ENCODE measurements at places on chromosomes 3 and 15. TPM values are rescaled to one million over a fixed set of nuclear protein-coding genes. Genes with fewer than 3 reads are reported as not detected.

DNA sequence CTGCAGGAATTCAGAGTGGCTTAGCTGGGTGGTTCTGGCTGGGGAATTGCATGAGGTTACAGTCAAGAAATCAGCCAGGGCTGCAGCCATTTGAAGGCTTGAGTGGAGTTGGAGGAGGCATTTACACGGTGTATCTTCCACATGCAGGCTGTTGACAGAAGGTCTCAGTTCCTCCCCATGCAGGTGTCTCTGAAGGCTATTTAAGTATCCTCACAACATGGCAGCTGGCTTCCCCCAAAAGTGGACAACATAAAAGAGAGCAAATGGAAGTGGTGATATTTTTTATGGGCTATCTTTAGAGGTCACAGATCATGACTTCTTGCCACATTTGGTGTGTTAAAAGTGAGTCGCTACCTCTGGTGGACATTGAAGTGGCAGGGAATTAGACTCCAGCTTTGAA lies 60.1 kb upstream of the SPRED1 start:
- no peak overlapping the region for H3K4me3 ChIP-seq
- no peak for DNase-seq
- H3K27me3 ChIP-seq, result no peaks in the 10 kb centered on the region
- no peak overlapping the region for H3K27ac ChIP-seq
- no peaks in the 10 kb centered on the region for H3K36me3 ChIP-seq

- H3K4me1 ChIP-seq, result no peaks in the 10 kb centered on the region
- no peak for DNase-seq
- H3K27me3 ChIP-seq, result no peaks in the 10 kb centered on the region
Observed at GRCh38 chr3:105610473-105610872, 243.8 kb downstream of the ALCAM start.

GRCh38 chr3:71067977-71068654 lies 515.4 kb downstream of the FOXP1 start:
- DNase-seq, result no peak
- H3K4me1 ChIP-seq, result no peaks in the 10 kb centered on the region
- no peak overlapping the region for H3K27ac ChIP-seq
- no peak overlapping the region for H3K4me3 ChIP-seq
- H3K36me3 ChIP-seq, result no peaks in the 10 kb centered on the region
- no peaks in the 10 kb centered on the region for H3K27me3 ChIP-seq

DNA sequence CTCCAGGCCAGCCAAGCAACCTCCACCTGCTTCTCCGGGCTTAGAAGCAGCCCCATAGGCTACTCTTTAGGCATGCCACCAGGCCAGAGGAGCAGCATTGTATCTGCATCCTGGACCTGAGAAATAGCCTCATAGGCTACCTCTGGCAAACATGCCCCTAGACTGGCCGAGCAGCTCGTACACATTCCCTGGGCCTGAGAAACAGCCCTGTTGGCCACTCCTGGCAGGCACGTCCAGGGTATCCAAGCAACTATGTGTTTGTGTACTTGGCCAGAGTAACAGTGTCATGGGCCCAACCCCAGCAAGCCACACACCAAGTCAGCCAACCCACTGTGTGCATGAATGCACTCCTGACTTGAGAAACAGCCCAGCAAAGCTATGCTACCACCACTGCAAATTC lies 498.7 kb upstream of the CDIN1 start:
- no peaks in the 10 kb centered on the region for H3K36me3 ChIP-seq
- H3K4me1 ChIP-seq, result no peaks in the 10 kb centered on the region
- no peak for DNase-seq
- no peak overlapping the region for H3K4me3 ChIP-seq
- H3K27ac ChIP-seq, result no peak overlapping the region
- no peaks in the 10 kb centered on the region for H3K27me3 ChIP-seq

- H3K4me3 ChIP-seq, result no peak overlapping the region
- no peak for DNase-seq
- H3K4me1 ChIP-seq, result peaks cover 6% of the 10 kb centered on the region
- H3K36me3 ChIP-seq, result no peaks in the 10 kb centered on the region
Observed at GRCh38 chr3:185717121-185717520, 107.7 kb downstream of the IGF2BP2 start.

DNA sequence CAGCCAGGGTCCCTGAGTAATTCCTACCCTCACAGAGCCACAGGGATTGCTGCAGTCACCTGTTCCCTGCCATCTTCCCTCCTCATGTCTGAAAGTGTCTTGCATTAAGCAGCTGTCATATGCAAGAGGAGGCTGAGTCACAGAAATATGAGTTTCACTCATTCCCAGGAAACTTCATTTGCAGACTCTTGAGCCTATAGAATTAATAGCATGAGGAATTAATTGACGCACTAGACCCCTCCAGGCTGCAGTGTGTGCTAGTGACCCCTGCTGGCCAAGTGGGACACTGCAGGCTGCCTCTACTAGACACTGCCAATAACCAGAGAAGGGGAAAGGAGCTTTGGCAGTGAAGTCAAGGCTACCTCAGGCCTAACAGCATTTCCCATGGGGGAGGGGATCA lies 50.6 kb upstream of the SLC6A1 start:
- H3K4me3 ChIP-seq, result no peak overlapping the region
- no peaks in the 10 kb centered on the region for H3K4me1 ChIP-seq
- H3K27ac ChIP-seq, result no peak overlapping the region
- H3K27me3 ChIP-seq, result no peaks in the 10 kb centered on the region
- no peaks in the 10 kb centered on the region for H3K36me3 ChIP-seq
- DNase-seq, result no peak

- no peaks in the 10 kb centered on the region for H3K4me1 ChIP-seq
- H3K27ac ChIP-seq, result no peak overlapping the region
- H3K27me3 ChIP-seq, result no peaks in the 10 kb centered on the region
- H3K4me3 ChIP-seq, result no peak overlapping the region
- H3K36me3 ChIP-seq, result no peaks in the 10 kb centered on the region
Observed at GRCh38 chr15:100757661-100758060, 122.0 kb upstream of the ALDH1A3 start.

- no peak overlapping the region for H3K4me3 ChIP-seq
- H3K4me1 ChIP-seq, result no peaks in the 10 kb centered on the region
- peak; percentile 71 for DNase-seq
- no peaks in the 10 kb centered on the region for H3K36me3 ChIP-seq
- H3K27ac ChIP-seq, result no peak overlapping the region
Observed at GRCh38 chr15:94300612-94301011, 69.3 kb downstream of the MCTP2 start.

- H3K27ac ChIP-seq, result no peak overlapping the region
- no peak for DNase-seq
- H3K36me3 ChIP-seq, result no peaks in the 10 kb centered on the region
- no peaks in the 10 kb centered on the region for H3K4me1 ChIP-seq
- H3K27me3 ChIP-seq, result no peaks in the 10 kb centered on the region
- H3K4me3 ChIP-seq, result no peak overlapping the region
Observed at GRCh38 chr15:78197632-78198031, 36.7 kb downstream of the ACSBG1 start.

DNA sequence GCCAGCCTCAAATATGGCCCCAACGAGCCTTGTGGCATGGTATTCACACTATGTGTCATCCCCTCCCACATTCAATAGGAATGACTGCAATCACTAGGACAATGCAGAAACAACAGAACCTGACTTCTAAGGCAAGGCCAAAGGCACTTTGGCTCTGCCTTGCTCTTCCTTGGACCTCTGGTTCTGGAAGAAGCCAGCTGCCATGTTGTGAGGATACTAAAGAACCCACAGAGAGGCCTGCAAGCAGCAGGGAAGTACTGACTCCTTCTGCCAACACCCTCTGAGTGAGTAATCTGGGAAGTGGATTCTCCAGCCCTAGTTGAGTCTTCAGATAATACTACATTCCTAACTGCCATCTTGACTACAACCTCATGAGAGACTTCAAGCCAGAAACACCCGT lies 64.7 kb downstream of the ADAMTS9 start:
- H3K4me1 ChIP-seq, result no peaks in the 10 kb centered on the region
- H3K27ac ChIP-seq, result no peak overlapping the region
- no peaks in the 10 kb centered on the region for H3K36me3 ChIP-seq
- no peak overlapping the region for H3K4me3 ChIP-seq
- H3K27me3 ChIP-seq, result no peaks in the 10 kb centered on the region

GRCh38 chr3:194150252-194150934 lies 14.4 kb downstream of the HES1 start:
- no peak overlapping the region for H3K4me3 ChIP-seq
- H3K27me3 ChIP-seq, result no peaks in the 10 kb centered on the region
- H3K4me1 ChIP-seq, result no peaks in the 10 kb centered on the region
- peak overlapping the region; percentile 61 for H3K27ac ChIP-seq

DNA sequence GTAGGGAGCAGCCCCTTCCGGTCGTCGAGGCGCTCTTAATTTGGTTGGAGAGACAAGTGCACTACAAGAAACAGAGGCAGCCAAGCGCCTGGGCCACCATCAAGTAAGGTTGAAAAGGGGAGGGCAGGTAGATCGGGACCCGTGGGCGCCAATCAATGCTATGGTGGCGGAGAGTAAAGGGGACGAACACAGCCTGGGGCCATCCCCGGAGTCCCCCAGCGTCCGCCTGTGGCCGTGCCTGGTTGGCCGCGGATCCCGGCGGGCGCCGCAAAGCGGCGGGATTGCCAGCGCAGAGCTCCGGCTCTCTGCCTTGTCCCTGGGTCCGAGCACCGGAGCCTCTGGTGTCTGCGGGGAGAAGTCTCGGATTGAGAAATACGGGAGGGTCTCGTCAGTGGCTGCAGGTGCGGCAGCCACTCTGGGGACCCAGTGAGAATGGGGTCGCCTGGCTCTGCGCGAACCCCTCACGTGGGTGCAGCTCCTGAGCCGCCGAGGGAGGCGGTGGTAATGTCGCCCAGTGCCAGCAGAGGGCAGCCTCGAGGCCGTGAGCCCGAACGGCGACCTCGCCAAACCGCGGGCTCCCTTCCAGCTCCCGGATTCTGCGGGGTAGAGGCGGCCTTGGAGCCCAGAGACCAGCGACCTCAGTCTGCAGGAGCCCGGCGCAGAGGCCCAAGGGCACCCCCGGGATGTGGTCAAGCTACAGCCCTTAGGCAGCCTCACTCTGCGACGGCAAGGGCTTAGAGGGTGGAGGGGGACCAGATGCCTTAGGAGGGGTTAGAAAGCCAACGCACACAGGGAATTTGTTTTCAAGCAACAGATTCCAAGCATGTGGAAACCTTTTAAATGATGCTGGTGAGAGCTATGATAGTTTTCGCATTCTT lies 10.8 kb downstream of the FOXL2 start:
- H3K27ac ChIP-seq, result no peak overlapping the region
- no peaks in the 10 kb centered on the region for H3K36me3 ChIP-seq
- peaks cover 40% of the 10 kb centered on the region for H3K27me3 ChIP-seq
- peak; percentile 79 for DNase-seq

GRCh38 chr3:14791343-14791945 lies 27.3 kb upstream of the FGD5 start:
- DNase-seq, result peak; percentile 77
- no peak overlapping the region for H3K27ac ChIP-seq
- H3K4me3 ChIP-seq, result no peak overlapping the region
- H3K36me3 ChIP-seq, result no peaks in the 10 kb centered on the region
- no peaks in the 10 kb centered on the region for H3K4me1 ChIP-seq
- no peaks in the 10 kb centered on the region for H3K27me3 ChIP-seq

DNA sequence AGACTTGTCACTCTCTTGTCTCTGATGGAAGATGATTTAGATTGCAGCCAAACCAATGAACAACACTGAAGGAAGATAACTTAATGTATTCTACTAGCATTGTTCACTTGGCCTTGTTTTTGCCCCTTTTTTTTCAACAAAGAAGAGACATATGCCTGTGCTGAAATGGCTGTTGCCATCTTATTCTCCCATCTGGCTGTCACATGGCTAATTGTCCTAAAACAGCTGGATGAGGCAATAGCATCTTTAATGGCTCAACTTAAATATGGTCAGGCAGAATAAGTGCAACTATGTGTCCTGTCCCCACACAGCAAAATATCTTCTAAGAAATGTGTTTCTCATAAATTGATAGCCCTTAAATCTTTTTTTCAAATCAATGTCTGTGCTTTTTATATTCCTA lies 576.9 kb downstream of the TUSC7 start:
- DNase-seq, result no peak
- no peaks in the 10 kb centered on the region for H3K4me1 ChIP-seq
- no peak overlapping the region for H3K27ac ChIP-seq

DNA sequence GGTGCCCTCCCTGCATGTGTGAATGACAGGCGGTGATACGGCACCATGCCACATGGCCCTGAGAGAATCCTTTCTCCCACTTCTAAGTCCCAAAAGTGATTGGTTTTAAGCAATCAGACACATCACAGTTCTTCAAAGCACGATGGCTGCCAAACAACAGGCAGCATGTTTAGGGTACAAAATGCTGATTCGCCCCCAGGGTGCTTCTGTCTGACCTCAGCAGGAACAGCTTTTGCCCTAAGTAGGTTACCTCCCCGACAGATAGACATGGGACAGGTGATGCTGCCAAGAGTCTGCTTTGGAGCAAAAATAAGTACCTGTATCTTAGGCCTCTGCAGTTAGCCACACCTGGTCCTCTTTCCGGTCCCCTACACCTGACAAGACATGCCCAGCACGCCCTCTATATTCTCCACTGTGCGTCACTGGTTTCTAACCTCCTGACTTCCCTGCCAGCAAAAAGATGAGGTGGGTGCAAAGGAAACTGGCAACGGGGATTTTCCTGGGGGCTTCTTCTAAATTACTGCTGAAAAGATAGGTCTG lies 549.8 kb downstream of the FOXP1 start:
- no peak for DNase-seq
- H3K27me3 ChIP-seq, result no peaks in the 10 kb centered on the region
- H3K27ac ChIP-seq, result no peak overlapping the region
- H3K4me1 ChIP-seq, result peaks cover 7% of the 10 kb centered on the region

DNA sequence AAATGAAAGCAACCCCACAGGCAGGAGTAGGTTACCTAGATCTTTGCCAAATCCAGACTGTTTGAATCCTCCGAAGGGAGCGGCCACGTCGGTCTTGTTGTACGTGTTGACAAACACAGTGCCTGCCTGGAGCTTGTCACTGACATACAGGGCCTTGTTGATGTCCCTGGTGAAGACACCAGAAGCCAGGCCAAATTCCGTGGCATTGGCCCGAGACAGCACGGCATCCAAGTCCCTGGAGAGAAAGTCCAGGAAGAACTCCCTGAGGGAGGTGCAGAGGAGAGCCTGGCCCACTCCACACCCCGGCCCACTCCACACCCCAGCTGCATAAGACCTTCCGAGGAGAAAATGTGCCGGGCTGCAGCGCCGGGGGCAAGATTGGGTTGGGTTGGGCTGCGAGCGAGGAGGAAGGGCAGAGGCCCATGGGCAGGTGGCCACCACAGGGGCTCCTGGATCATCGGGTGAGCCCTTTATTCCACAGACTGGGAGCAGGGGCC lies 21.8 kb upstream of the SLC41A3 start:
- no peak overlapping the region for H3K27ac ChIP-seq
- no peaks in the 10 kb centered on the region for H3K4me1 ChIP-seq
- DNase-seq, result no peak

DNA sequence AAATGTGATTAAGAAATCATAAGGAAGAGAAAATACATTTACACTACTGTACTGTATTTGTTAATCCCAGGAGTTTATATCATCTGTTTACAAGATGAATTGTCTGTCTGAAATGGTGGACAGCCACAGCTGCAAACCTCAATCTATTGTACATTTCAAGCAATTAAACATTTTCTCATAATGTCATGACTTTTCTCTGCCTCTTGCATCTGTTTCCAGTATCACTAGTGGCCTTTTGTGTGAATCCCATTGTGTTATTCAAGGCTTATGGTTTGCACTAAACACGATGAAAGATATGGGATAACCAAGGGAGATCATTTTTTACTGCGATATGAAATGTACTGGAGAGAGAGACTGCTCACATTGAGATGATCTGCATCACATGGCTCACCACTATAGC lies 200.2 kb upstream of the LRRN1 start:
- H3K4me1 ChIP-seq, result no peaks in the 10 kb centered on the region
- H3K27ac ChIP-seq, result no peak overlapping the region
- no peak overlapping the region for H3K4me3 ChIP-seq
- H3K27me3 ChIP-seq, result no peaks in the 10 kb centered on the region

Gene DLEC1
- total RNA-seq, result 0.04 TPM

Gene GOLGA8B
- 40.7 TPM for total RNA-seq

Gene TIMP4
- total RNA-seq, result 1.8 TPM

Gene SIAH2
- 20.5 TPM for total RNA-seq

Gene GPR160
- 1.8 TPM for total RNA-seq

Gene TMEM40
- total RNA-seq, result not detected

Gene ASB14
- total RNA-seq, result not detected

Gene RETNLB
- total RNA-seq, result not detected

Gene ADGRG7
- 22.7 TPM for total RNA-seq

All from right lobe of liver (tissue), 6 donors.